HFFc6 (cell line): ENCODE measurements at places on chromosomes 7 and 10.

DNA sequence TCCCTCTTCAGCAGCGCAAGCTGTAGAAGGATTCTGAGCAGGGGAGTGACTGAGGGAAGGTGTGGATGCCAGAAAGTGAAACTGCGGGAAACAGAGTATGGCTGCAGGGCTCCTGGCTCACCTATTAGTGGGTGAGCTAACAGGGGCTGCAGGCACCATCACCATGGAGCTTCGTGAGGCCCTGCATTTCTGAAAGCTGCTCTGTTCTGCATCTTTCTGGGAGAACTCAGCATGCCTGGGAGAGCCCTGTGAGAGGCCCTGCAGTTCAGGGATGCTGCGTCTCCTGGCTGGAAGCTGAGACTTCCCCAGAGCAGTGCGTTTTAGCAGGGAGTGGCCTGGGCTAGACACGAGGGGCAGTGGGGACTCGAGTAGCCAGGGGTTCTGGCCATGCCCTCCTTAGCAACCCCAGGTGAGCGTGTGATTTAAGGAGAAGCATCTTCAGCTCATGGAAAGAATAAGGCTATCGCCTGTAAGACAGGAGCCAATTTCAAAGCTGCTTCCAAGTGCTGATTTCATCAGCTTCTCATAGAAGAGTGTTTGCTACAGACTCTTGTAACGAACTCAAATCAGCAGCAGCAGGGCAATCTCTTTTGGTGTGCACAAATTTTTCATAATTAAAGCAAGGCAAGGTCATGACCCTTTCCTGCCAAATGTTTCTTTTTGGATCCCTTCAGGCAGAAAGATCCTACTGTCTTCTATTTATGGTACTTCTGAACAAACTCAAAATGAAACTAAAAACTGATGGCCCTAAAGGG, 293.6 kb upstream of the ZNF32 start:
- DNase-seq, result no peak

- no peak for DNase-seq
These were observed 20.6 kb downstream of the EDRF1 start for GRCh38 chr10:125739994-125740679.

- DNase-seq, result no peak
These were observed 15.0 kb upstream of the DNMBP start for GRCh38 chr10:100024748-100025147.

DNA sequence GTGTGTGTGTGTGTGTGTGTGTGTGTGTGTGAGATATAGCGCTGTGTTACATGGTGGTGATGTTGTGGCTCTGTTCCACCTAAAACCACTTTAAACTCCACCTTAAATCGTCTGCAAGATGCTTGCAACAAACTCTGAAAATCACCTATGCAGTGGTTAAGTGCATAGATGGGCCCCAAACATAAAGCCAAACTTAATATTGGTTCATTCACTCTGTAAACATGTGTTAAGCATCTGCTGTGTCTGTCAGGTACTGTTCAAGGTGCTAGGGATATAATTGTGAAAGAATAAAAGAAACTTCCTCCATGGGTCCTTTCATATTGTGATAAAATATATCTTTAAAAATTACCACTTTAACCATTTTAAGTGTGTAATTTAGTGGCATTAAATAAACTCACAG, 645.4 kb upstream of the SORCS1 start:
- no peak for DNase-seq

DNA sequence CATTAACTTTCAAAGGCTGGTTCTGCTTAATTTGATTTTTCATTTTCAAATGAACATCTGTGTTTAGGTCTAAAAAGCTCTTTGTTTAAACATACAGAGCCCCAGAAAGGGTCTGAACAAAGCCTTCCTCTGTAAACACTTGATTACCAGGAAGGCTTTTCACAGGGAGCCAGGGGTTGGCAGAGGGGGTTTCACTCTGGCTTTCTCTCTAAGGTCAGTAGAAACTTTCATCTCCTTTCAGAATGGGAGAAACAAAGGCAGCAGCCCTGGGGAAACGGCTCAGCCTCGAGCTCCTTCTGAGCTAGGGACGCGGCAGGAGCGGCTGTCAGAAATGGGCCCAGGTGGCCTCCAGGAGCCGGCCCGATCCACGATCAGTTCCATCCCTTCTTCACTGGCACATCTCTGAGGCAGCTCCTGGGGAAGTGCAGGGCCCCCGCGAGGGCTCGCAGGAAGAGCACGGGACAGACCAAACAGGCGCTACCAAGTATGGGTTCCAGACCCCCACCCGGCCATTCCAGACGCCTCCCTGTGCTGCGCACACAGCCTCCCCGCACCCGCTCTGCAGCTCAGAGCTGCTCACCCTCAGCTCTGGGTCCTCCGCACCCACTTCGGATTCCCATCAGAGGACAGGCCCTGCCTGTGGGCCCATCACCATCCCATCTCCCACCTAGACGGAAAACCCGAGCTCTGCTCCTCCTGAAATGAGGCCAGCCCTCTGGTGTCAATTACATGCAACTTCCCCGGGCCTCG, 124.1 kb downstream of the MAD1L1 start:
- no peak for DNase-seq

DNA sequence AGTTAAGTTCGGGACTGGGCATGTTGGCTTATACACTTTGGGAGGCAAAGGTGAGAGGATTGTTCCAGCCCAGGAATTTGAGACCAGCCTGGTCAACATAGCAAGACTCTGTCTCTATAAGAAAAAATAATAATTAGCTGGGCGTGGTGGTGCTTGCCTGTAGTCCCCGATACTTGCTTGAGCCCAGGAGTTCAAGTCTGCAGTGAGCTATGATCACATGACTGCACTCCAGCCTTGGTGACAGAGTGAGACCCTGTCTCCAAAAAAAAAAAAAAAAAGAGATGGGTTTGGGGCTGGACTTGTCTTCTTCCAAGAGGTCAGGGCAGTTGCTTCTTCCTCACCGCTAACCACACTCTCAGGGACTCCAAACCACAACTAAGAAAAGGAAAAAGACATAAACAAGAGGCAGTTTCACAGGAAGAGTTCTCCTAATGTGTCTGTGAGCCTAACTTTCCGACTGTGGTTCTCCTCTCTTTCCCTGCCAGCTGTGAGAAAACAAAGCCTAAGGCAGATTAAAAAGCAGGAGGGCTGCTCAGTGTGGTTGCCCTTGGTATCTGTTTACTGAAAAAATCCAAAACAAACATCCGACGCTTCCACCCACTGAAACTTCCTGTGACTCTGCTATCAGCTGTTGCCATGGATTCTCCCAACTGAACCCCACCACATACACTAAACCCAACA, 2.4 kb upstream of the SERPINE1 start:
- peak; percentile 93 for DNase-seq

DNA sequence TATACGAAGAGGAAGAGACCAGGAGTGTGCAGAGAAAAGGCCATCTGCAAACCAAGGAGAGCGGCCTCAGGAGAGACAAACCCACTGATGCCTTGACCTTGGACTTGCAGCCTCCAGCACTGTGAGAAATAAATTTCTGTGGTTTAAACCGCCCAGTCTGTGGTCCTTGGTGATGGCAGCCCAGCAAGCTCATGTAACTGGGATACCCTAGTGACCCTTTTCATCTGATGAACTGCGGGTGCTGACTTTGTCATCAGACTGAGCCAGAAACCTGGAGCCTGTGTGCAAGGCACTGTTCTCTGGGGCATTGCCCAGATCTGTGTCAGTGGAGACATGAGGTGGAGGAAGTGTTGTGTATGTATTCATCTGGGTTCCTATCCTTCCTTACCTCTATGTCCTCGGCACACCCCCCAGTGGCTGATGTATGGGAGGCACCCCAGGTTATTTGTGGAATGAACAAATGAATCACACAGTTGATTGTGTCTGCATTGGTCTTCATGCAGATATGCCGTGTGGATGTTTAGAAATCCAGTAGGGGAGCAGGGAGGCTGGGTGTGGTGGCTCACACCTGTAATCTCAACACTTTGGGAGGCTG, 64.5 kb upstream of the BTBD16 start:
- DNase-seq, result peak; percentile 29

DNA sequence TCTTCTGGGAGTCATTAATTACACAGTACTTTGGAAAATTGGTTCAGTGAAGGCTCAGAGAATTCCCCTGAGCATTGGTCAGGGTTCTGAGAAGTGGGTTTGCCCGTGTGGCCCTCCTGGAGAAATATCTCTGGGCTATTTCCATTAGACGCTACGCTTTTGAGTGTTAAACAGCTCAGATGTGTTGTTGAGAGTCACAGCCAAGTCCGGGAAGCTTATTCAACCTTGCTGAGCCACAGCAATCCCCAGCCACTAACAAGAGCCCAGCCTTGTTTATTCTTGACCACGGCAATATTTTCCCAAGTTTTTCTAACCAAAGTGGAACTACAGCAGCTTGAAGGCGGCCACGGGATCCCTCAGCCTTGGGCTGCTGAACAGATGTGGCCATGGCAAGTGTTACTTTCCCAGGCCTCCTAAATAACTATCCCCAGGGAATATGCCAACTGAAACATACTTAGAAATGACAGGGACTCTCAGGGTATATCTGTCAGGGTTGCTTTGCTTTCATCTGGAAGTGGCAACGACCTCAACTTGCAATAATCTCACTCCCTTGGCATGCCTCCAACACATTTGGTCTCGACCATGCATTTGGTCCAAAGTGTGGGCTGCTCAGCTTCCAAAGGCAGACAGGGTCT, 214.7 kb downstream of the EMX2 start:
- DNase-seq, result no peak

- DNase-seq, result no peak
These were observed 465.6 kb upstream of the VSTM2A start for GRCh38 chr7:54076616-54077015.

DNA sequence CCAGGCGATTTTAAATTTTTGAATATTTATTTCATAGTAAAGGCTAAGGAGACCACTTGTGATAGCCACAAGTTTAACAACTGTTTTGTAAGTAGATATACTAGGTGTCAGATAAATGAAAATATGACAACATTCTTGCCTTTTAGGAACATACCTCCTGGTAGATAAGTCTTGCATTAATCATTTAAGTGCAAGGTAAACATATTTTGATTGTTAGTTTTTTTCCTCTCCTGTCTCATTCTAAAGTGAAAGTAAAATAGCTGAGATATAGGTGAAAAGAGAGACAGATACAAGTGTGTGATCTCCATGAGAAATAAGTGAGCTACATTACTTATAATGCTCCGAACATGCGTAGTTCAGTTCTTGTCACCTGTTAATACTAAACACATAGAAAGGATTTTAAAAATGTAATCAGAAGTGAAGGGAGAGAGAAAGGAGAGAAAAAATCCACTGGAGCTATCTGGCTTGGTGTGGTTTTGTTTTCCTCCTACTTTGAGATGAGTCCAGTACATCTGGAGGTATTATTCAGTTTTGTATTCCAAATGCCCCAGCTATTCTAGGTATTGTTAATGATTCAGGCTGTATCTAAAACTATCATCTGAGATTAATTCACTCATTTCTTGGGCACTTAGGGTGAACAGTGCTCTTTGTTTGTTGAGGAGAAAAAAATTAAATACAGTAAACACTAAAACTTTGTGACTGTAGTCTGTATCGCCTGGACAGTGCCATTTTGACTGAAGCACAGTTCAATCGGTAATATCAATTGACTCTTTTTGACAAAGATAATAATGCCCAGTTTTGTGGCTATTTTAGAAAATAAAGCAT, 21.2 kb downstream of the GLCCI1 start:
- DNase-seq, result no peak

DNA sequence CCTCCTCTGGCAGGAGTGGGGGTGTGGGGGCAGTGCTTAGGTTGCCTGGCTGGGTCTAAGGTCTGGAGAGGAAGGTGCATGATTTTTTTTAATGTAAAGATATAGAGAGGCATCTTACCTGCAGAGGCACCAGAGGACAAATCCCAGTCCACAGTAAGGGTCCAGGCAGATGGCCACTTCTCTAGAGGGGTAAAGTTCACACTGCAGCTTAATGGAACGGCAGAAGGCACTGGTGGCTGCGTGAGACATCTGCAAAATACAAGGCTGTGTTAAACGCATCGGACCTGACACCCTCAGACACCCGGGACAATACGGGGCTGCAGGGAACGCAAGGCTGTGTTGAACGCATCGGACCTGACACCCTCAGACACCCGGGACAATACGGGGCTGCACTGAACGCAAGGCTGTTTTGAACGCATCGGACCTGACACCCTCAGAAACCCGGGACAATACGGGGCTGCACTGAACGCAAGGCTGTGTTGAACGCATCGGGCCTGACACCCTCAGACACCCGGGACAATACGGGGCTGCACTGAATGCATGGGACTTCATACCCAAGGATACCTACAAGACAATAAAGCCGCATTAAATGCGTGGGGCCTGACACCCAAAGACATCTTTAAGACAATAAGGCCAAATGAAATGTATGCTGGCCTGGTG, 206.0 kb downstream of the ZMYND11 start:
- DNase-seq, result no peak

DNA sequence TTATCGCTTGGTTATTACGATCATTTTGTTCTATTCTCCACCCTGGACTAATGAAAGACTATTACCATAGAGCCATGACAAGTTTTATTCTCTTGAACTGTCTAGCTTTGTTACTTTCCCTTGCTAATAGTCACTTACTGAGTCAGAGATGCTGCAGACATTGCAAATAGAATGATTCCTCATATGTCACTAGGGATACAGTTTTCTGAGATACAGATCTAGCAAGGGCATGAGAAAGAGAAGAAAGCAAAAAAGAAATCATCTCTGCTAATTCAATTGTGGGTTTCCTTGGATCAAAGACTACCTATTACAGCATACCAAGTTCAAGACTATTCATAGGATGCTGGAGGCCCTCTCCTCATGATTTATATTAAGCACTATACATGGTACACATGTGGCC, 204.3 kb downstream of the MBL2 start:
- DNase-seq, result peak; percentile 78

- no peak for DNase-seq
These were observed 81.0 kb downstream of the HYCC1 start for GRCh38 chr7:22932896-22933295.

DNA sequence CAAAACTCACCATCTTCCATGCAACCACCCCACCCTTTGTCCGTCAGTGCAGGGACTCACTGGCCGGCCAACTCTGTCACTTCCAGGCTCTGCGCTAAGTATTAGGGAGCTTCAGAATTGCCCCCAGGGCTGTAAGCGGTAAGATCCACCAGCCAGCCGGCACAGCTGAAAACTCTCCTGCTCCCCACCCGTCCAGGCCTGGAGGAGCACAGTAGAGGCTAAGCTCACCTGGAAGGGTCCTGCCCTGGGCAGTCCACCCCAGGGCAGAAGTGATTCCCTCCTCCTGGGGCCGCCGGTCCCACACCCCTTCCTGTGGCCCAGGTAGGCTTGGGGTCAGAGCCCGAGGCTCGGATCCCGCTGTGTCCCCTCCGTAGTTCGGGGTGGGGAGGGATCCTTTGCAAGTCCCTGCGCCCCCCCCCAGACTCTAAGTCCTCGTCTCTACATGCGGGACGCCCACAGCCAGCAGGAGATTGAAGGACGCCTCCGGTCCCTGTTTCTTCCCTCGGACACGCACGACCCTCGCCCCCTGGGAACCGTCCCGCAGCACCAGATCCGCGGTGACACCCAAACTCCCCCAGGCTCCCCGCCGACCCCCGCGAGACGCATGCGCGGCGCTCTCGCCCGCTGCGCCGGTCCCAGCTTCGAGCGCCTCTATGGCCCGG, 138.9 kb downstream of the ARHGAP22 start:
- no peak for DNase-seq

- DNase-seq, result peak; percentile 80
These were observed 43.4 kb downstream of the GRK5 start for GRCh38 chr10:119250641-119251314.
